ENCODE measurements at places on chromosomes 12 and 14.

DNA sequence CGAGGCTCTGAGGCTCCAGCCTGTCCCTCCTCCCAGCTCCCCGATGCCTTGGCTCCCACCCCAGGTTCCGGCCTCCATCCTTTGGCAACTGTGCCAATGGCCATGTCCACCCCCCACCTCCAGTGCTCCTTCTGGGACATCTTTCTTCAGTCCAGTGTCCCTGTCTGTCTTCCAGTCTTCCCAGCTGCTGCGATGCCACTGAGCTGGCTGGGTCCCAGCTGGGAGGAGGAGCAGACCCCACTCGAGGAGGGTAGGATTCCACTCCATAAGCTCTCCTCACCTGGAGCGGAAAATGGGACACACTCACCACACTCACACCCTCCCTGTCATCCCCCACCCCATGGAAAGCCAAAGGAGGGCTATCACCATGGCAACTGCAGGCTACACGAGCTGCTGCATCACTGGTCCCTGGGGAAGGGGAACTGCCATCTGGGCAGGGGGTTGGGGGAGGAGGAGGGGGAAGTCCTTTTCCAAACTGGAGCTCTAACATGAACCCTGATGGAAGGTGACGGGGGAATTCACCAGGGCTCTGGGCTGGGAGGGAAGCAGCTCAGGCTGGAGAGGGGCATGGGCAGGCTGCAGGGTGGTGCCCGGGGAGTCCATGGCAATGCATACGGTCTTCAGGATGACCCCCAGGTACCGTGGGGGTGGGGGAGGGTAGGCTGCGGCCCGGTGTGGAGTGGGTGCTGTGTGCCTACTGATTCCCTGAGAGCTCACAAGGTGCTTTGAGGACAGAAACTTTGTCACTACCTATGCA is 94.3 kb downstream of the LRRC74A start:
- DNase-seq = no peak

- DNase-seq = no peak
Measured at GRCh38 chr12:65595016-65595560, 229.2 kb upstream of the HMGA2 start.

DNA sequence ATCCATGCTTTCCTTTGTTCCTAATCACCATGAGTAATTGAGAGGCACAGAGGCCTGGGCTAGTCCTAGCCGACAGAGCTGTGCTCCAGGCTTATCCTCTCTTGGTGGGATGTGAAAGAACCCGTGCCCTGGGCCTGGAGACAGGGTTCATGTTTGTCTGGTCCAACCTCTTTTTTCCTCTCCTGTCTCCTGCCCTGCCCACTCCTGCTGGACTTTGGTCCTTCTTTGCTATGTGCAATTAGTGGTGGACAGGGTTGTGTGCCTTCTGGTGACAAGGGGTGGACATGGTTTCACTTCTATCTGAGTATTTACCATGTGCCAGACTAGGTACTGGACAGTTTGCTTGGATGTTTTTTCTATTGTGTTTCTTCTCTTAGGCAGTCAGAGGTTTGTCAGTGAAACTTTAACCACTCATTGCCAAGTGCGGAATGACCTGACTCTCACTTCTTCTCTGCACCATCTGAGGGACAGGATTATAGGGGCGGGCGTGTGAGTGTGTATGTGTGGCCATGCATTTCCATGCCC is 126.1 kb downstream of the SMOC1 start:
- no peak for DNase-seq

- no peak for DNase-seq
Measured at GRCh38 chr14:30994681-30995620, 30.5 kb upstream of the AP4S1 start.

DNA sequence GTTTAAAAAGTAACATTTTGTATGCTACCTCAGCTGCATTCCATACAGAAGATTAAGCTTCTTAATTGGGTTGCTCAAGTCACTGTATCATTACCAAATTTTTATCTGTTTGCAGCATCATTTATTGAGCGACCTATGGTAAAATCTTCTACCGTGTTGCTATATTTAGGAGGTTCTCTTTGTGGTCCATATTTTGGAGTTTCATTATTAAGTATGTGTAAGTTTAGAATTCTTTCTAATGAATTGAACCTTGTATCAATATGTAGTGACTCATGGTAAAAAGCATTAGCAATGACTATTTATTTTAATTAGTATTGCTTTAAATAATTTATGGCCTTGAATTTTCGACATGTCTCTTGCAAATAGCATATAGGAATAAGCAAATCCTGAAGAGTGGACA is 42.2 kb downstream of the CSRP2 start:
- no peak for DNase-seq

DNA sequence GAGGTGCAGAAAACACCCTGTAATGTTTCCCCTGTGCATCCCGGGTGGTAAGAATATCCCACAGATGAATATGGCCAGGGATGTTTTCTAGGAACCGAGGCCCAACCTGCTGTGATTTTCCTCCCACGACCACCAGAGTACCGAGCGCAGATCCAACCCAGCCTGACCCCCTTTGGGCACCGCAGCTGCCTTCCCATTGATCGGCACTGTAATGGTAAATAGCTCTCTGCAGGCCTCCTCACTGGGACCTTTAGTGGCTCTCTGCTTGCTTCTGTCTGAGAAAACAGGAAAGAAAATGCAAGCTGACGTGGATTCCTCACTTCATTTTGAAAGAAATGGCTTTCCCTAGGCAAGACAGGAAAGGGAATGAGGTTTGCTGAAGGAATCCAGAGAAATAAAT is 2.4 kb upstream of the RAB15 start:
- no peak for DNase-seq

DNA sequence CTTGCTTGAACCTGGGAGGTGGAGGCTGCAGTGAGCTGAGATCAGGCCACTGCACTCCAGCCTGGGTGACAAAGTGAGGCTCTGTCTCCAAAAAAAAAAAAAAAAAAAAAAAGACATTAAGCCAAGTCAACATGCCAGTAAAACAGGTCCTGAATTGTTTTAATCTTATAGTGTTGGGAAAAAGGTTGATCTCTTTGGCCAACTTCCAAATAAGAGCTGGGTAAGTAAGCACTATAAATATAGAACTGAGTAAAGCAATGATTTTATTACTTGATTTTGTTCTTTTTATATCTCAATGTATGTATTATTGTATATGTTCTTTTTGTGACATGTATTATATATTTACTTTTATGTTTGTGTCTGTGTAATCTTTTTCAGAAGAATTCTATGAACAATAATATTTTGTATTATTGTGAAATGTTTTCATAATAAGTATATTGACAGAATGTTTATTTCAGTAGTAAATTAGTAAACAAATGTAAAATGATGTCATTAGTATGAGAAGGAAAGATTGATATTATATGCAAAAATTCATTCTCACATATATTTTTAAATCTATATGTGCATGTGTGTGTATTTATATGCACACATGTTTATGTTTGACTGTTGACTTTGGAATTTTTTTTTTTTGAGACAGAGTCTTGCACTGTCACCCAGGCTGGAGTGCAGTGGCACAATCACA is 9.6 kb upstream of the AKAP6 start:
- no peak for DNase-seq

DNA sequence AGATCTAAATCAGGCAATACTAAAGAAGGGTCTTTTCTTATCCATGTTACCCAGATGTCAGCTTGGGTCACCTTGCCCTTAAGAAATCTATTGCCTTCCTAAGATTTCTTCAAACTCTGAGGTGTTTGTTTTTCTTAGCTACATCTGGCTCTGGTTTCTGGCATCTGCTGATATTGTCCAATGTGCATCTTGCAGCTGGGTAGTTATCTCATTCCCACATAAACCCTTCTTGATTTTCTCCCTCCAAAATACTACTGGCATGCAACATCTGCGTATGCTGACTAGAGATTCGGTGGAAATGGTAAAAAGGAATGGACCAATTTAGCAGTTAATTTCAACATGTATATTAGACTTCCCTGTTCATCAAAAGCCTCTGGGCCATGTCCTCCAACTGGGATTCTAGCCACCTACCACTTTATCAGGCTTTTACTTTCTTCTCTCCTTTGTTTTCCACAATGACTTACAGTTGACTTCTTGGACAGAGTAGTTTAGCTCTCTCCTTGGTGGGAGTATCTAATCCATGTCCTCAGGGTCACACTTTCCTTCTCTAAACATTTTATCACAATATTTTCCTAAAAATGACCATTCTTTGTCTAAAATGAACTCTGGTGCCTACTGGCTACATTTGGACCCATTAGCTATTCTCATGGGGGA is 324.8 kb upstream of the FAR2 start:
- DNase-seq = no peak

DNA sequence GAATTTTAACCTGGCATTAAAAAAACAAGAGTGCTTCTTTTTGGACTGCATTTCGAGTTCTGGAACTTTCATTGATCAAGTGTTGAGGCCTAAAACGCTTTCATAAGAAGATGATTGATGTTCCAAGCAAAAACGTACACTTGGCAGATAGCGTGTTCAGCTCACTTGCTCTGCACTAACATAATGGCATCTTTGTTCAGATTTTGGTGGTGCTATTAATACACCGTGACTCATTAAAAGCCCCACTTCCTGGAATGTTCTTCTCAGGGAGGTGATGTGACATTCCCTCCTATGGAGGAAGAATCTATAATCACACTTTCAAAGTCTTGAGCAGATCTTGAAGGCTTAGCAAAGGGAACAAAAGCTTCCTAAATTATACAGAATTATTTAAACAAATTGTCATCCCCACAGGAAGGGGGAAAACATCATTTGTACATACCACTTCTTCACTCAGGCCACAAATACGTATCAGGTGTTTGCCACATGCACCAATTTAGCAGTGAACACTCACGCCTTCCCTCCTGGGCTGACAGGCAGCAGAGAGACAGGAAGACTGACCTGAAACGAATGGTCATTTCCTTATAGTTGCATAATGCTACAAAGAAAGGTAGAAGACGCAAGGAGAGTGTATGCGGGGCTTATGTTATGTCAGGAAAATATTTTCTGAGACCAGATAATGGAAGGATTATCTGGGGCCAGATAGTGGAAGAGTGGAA is 15.4 kb downstream of the HSP90AA1 start:
- DNase-seq = no peak

- no peak for DNase-seq
Measured at GRCh38 chr12:122227341-122227740, 1.5 kb upstream of the DIABLO start.
